ENCODE measurements at places on chromosomes 13 and 19.

GRCh38 chr13:97440598-97441170 is 6.7 kb downstream of the RAP2A start:
- no peak for DNase-seq

GRCh38 chr13:30900952-30901749 is 4.9 kb upstream of the MEDAG start:
- DNase-seq: no peak

DNA sequence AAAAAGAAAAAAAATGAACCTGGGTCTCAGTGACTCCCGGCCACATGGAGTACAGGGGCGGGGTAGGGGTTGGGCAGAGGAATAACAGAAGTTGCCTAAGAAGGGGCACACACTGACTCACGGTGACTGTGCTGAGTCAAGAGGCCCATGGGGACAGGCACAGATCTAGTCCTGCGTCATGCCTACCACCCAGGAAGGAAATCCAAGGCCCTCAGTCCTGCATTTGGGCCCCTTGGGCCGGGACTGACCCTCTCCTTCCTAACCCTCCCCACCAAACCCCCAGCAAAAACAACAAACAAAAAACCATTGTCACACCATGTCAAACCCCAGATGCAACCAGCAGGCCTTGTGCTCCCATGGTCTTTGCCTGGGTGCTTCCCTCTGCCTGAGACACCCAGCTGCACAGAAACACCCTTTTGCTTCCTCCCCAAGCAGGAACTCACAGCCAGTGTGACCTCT is 9.6 kb upstream of the NOTCH3 start:
- DNase-seq: no peak

GRCh38 chr19:50418176-50419021 is at the start of gene SPIB:
Gene SPIB, plus strand, starts transcription at chr19:50418938. Its CDS starts 25 bp downstream, at chr19:50418963.
- no peak for DNase-seq

DNA sequence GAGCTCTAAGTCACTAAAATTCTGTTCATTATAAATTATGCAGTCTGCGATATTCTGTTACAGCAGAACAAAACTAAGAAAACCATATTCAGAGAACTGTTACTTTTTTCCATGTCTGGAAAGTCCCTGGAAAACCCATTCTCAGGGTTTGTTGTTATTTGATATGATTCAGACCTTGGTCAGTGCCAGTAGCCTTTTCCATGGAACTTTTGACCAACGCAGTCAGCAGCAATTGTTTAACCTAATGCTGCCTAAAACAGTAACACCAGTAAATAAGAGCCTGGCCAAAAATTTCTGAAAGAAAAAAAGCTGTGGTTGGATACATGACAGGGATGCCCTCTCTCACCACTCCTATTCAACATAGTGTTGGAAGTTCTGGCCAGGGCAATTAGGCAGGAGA is 402.7 kb downstream of the TBC1D4 start:
- DNase-seq: no peak

- no peak for DNase-seq
Measured at GRCh38 chr13:60019119-60019993, 144.4 kb downstream of the DIAPH3 start.

- DNase-seq: no peak
Measured at GRCh38 chr19:42212886-42213285, 4.6 kb downstream of the DEDD2 start.

DNA sequence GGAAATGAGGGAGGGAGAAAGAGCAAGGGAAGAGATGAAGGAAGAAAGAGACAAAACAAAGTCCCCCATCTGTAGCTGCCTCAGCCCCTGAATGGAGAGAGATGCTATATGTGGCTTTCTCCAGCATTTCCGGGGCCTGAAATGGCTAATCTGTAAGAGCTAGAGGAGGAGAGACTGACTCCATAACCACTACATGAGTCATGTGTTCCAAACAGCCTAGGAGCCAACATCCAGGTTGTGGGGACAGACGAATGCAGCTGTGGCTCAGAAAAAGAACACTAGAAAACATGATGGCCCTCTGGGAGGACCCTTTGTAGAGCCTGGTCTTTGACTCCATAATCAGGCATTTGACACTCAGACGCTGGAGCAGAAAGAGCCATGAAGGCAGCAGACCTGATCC is 292.0 kb upstream of the ZNF507 start:
- DNase-seq: no peak

DNA sequence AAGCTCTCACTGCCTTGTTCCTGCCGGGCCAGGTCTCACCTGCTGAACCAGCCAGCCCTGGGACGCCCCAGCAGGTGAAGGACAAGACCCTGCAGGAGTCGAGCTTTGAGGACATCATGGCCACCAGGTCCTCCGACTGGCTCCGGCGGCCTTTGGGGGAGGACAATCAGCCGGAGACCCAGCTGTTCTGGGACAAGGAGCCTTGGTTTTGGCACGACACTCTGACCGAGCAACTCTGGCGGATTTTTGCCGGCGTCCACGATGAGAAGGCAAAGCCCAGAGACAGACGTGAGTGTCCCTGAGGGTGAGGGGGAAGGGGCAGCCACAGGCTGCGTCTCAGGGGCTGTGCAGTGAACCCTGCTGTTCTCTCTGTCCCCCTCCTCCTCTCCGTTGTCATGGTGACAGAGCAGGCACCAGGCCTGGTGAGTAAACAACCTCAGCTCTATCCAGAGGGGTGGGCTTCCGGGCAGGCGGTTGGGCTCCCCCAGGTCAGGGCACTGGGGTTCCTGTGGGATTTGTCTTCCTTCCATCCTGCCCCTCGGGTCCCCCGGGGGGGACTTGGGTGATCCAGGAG is 9.7 kb downstream of the TLE6 start:
- no peak for DNase-seq

GRCh38 chr13:68030152-68030809 is 800.1 kb upstream of the PCDH9 start:
- no peak for DNase-seq

- peak; percentile 65 for DNase-seq
Measured at GRCh38 chr19:42433503-42434260, 6.5 kb upstream of the LIPE start.

DNA sequence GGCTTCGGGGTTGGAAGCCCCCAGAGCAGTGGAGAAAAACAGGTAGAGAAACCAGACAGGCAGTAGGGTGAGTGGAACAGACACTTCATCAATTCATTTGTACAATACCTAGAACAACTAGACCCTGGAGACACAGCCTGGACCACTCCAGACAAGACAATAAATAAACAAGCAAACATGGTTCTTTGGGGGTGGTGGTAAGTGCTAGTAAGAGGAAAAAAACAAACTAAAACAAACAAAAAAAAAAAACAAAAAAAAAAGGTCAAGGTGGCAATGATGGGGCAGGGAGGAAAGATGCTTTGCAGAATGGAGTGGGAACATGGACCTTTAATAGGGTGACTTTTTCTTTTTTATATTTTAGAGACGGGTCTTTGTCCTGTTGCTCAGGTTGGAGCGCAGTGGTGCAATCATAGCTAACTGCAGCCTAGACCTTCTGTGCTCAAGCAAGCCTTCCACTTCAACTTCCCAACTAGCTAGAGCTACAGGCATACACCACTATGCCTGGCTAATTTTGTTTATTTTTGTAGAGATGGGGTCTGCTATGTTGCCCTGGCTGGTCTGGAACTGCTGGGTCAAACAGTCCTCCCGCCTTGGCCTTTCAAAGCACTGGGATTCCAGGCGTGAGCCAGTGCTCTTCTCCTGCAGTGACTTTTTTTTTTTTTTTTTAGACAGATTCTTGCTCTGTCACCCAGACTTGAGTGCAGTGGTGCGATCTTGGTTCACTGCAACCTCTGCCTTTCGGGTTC is 3.1 kb downstream of the JUNB start:
- DNase-seq: peak; percentile 49

DNA sequence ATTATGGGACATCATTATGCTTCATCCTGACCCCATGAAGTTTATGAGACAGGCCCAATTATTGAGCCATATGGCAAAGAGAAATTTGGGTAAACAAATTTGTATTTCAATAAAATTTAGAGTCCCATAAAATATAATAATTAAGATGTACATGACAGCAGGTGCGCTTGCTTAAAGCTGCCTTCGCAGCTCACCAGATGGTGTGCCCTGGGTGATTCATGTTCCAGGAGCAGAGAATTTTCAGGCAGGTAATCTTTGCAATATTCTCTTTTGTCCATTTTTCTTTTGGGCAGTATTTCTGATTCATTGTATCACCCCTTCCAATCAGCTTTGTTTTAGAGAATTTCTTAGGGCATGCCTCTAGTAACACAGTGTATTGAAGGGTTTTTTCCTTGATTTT is 39.5 kb upstream of the WASF3 start:
- DNase-seq: no peak

- no peak for DNase-seq
Measured at GRCh38 chr13:49419276-49419675, 24.6 kb downstream of the CAB39L start.

DNA sequence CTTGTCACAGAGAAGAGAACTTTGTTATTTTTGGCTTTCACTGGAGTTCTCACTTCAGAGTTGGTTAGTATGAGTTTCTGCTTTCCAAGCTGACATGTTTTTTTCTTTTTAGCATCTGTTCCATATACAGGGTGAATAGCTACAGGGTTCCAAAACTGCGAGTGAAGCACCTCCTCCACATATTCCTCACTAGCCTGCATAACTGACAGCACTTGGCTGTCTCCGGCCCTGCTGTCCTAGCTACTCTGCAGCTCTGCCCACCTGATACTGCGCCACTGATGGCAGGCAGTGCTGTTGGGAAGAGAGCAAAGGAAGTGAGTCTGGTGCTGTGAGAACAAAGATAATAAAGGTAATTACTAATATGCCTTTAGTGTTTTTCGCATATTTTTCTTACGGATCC is 6.8 kb downstream of the ATP8A2 start:
- DNase-seq: no peak

GRCh38 chr13:112761701-112762689 is 72.2 kb downstream of the ATP11A start:
- DNase-seq: no peak

DNA sequence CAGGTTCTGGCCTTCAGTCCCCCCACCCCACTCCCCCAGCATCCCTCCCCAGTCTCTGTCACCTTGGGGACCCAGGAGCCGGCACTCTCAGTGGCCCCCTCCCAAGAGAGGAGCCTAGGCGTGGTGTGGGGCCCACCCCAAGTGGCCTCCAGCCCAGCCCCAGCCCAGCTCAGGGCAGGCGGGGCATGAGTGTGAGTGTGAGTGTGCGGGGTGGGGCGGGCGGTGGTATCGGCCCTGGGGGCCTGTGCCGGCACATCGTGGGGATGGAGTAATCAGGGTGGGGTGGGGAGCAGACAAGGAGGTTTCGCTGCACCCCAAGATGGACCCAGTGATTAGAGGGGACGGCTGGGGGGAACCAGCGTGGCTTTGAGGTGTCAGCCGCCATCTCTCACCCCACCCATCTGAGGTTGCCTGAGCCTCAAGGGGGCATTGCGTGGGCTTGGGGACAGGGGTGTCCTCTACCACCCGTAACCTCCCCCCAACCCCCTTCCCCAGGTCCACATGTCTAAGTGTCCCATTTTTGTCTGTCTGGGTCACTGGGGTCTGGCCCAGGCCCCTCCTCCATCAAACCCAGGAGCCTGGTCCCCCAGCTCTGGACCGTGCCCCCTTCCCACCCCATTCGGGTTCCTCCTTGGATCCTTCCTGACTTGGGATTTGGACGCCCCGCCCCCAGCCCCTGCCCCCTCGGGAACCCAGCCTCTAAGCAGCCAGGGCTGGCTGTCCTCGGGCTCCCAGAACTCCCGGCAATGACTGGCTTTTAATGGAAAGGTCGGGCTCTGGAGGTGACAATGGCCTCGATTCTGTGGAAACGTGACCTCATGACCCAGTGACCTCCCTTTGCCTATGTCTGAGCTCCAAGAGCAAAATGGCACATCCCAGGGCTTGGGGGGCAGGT is 6.9 kb upstream of the SULT2B1 start:
- no peak for DNase-seq

DNA sequence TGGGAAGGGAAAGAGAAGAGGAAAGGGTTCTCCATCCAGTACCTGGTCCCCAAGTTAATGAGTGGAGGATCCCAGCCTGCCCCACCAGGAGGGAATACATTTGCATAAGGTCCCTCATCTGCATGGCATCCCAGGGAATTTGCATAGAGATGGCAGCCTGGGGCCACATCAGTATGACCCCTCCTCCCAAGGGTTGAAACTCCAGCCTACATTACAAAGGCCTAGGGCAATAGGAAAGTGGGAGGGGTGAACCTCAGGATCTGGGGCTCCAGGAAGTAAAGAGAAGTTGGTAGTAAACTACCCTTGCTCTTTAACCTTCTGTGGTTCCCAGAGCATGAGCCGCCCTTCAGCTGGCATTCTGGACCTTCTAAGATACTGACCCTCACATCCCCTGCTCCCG is 6.8 kb upstream of the NECTIN2 start:
- DNase-seq: no peak

DNA sequence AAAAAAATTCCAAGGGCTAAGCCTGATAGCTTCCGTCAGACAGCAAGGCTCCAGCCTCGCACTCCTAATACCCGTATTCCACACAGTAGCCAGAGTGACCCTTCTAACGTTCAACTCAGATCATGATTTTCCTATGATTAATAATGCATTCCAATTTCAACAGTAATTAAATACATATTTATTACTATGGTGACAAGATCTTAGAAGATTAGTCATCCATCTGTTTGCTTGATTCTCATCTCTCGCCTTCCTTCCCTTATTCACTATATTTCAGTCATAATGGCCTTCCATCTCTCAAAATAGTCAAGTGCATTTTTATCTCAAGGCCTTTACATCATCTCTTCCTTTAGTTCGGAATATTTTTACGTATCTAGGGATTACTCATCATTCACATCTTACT is 621.2 kb upstream of the SPRY2 start:
- DNase-seq: no peak

- DNase-seq: no peak
Measured at GRCh38 chr13:104014803-104015645, 948.8 kb upstream of the SLC10A2 start.

DNA sequence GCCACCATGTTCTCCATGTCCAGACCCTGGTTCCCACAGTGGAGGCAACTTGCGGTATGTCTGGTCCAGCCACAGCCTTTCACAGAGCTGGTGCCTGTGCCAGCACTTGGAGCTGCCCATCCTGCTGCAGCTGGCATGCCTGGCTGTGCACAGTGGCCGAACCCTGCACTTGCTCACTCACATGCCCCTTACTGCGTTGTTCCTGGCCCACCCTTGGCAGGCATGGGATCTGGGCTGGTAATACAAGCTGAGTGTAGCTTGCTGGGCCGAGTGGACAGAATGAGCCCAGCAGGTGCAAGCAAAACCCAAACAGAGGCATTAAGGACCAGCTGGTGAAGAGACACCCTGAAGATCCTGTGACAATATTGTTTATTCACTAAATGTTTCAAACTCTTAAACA is 583.9 kb upstream of the SLITRK6 start:
- no peak for DNase-seq

GRCh38 chr19:6423499-6424194 is 964 bp downstream of the KHSRP start:
- peak; percentile 26 for DNase-seq

- peak; percentile 44 for DNase-seq
Measured at GRCh38 chr13:100662468-100663211, 12.0 kb downstream of the TMTC4 start.

DNA sequence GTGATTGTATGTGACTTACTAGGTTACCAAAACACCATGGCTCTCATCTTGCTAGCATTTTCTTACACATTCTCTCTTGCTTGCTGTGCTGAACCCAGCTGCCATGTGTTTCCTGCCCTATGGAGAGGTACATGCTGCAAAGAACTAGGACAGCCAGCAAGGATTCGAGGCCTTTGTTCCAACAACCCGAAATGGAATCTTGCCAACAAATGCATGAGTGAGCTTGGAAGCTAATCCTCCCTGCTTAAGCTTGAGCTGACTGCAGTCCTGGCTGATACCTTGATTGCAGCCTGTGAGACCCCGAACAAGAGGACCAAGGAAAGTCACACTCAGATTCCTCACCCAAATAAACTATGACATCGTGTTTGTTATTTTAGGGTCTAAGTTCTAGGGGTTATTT is 651.2 kb downstream of the SLITRK6 start:
- no peak for DNase-seq

GRCh38 chr19:30136611-30137195 is 194.7 kb downstream of the URI1 start:
- no peak for DNase-seq
